ENCODE measurements at places on chromosomes 5 and 9.

- no peak for DNase-seq
Observed at GRCh38 chr9:131020388-131020787, 11.4 kb downstream of the LAMC3 start.

- no peak for DNase-seq
Observed at GRCh38 chr9:17135295-17136160, 688 bp downstream of the CNTLN start.

GRCh38 chr5:124878583-124879342, 132.3 kb upstream of the ZNF608 start:
- no peak for DNase-seq

- DNase-seq = no peak
Observed at GRCh38 chr5:110366716-110367115, 359.8 kb downstream of the TMEM232 start.

DNA sequence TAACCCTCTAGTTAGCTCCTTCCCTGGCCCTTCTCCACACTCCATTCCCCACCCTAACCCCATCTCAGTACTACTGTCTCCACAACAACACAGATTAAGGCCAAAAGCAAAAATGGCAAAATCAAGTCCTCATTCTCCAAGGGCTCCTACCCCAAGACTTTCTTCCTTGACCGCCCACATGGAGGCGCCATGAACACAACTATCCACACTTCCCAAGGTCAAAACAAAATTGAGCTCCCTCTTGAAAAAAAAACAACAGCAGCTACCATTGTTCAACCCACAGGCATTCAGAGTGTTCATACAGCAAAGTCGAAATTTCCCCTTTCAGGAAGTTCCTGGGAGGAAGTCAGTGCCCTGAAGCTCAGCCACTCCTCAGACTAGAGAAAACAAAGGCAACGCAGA, 54.4 kb downstream of the GNAQ start:
- peak; percentile 35 for DNase-seq

GRCh38 chr5:168317521-168318147, 26.2 kb downstream of the WWC1 start:
- no peak for DNase-seq

- DNase-seq = no peak
Observed at GRCh38 chr9:133065070-133065388, 3.2 kb downstream of the CEL start.

DNA sequence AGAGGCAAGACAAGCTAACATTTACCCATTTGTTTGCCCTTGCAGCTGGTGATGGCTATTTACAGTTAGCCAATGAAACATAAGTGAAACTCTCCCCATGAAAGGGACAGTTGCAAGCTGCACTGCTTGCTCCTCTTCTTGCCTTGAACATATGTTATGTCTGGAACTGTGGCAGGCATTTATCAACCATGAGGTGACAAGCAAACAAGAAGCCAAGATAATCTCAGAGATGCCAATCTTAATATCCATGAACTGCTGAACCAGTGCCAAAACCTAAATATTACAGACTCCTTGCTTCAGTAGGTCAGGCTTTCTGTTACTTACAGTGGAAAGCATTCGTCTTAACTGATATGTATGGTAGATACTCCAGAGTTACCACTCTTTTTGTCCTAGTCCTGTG, 133.4 kb downstream of the ACTBL2 start:
- no peak for DNase-seq

DNA sequence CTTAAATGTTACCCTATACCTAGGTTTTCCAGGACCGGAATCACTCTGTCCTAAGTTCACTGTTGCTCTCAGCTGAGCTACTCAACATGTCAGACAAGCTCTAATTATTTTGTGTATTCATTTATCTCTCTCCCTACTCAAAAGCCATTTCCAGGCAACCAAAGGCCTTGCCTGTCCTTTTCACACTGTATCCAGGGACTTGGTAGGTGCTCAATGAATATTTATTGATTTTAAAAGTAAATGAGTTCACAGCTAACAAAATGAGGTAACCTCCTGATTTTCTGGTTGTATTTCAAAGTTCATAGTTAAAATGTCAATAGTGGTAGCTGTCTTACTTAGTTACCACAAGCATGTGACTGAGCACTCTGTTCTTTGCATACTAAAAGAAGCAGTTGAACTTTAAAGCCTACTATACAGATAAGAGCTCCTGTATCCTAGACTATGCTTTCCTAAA, 522.2 kb downstream of the ACTL7B start:
- no peak for DNase-seq

GRCh38 chr9:86519066-86519615, 164.9 kb upstream of the TUT7 start:
- DNase-seq = no peak

DNA sequence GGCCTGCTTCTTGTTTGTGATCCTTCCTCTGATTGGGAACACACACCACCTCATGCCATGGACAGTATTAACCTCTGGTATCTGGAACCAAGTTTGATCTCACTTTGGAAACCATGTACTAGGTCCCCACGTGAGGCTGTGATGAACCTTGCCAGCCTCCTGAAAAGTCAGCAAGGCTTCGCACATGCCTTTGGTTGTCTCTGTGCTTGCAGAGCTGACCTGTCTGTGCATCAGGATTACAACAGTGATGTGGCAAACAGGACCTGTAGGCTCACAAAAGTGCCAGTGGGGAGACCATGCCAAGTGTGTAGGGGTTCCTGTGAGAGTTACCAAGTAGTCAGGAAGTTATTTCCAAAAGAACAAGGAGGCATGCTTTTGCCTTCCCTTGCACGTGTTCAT, 1.4 kb downstream of the ACO1 start:
- no peak for DNase-seq

DNA sequence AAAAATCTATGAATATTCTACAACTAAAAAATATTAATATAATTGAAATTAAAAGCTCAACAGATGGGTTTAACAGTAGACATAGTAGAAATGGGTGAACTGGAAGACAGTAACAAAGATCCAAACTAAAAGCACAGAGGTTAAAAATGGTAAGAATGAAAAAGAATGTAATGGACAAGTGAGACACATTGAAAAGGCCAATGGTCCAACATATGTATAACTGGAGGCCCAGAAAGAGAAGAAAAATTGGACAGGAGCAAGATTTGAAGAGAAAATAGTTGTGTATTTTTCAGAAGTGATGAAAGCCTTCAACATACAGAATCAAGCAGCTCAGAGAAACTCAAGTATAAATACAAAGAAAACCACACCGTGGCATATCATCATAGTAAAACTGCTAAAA, 58.6 kb downstream of the PCDHGC5 start:
- DNase-seq = no peak

- no peak for DNase-seq
Observed at GRCh38 chr9:137630126-137630525, 11.3 kb downstream of the EHMT1 start.

DNA sequence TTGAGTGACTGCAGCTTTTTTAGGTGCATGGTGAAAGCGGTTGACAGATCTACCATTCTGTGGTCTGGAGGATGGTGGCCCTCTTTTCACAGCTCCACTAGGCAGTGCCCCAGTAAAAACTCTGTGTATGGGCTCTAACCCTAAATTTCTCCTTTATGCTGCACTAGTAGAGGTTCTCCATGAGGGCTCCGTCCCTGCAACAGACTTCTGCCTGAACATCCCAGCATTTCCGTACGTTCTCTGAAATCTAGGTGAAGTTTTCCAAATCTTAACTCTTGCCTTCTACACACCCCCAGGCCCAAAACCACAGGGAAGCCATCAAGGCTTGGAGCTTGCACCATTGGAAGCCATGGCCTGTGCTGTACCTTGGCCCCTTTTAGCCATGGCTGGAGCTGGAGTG, 1898.1 kb upstream of the NUDT12 start:
- DNase-seq = no peak

DNA sequence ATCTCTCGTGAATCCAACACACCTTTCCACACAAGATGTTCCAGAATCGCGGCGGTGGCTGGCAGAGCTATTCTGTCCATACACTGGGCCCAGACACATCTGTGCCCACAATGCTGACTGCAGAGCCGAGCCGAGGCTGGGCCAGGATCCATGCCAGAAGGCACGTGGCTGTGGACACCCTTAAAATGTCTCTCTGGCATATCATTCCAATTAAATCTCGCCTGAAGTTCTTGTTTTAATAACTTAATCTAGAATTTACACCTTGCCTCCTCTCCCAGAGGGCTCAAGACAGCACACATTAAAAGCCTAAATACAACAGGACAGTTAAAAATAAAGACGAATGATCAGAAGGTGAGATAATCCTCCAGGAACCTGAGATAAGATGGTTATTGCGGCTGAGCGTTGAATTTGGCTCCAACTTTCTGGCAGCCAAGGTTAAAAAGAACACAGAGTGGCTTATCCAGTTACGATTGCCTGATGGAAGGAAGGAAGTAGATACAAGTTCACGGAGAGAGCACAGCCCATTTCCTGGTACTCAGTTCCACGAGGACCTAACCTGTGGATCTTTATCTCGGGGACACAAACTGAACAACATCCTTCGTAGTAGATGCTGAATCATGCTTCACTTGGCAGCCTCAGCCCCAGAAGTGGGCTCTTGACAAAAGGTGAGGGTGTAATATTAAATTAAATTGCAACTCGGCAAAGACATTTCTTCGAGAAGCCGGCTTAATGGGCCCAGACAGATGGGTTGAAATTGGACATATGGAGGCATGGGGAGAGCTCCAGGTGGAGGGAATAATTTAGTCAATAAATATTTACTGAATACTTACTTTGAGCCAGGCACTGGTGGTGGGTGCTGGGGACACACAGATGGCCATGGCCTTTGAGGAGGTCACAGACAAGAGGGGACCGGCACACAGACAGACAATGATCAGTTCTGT, 86.0 kb upstream of the TBC1D2 start:
- no peak for DNase-seq

DNA sequence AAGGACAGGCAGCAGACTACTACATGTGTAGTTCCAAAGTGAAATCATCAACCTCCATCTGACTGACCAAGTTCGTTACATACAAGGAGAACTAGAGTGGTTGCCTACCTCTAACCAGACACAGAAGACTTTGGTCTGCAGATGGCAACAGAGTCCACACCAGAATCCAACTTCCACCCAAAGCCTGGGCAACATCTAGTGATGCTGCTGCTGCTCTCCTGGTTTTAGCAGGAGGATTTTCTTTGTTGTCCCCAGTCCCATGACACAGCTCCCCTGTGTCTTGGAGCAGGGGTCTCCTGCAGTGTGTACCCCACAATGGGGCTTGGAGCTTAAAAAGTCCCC, 46.4 kb upstream of the APC start:
- no peak for DNase-seq

DNA sequence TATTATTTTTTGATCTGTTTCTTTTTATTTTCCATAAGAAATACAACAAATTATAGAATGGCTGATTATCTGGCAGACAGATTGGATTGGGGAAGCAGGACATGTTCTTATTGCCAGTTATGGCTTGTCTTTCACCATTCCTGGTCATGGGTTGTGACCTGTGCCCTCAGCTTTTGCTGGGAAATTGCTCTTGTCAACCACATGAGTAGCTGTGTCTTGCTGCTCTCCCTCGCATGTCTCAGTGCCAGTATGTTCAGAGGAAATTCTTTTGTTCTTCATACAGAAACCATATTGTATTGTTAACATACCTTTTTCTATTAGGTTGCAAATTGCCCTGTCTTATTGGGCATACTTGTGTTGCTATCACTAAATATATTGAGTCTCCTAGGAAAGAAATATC, 344.1 kb downstream of the OSTF1 start:
- no peak for DNase-seq

DNA sequence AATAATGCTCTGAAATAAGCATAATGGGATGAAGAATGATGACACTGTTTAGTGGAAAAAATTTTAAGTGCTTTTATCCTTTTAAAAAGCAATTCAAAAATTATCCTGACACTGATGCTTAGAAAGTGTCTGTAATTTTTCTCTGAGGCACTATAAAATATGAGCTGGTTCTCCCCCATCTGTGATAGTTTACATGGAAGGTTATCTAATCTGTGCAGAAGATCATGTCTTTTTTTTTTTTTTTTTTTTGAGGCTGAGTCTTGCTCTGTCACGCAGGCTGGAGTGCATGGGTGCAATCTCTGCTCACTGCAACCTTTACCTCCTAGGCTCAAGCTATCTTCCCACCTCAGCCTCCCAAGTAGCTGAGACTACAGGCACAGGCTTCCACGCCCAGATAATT, 15.2 kb upstream of the TAF11L2 start:
- no peak for DNase-seq

DNA sequence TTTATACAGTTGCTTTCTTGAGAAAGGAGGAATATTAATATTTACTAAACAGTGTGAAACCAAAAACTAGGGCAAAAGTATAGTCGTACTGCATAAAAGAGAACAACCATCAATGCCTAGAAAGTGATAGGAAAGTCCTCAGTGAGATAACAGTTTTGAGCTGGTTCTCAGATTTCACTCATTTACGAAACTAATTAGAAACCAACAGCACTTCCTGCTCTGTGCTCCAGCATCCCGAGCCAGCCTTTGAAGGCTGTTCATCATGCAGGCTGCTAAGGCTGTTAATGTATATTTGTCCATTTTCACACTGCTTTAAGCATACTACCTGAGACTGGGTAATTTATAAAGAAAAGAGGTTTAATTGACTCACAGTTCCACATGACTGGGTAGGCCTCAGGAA, 2039.9 kb downstream of the EFNA5 start:
- no peak for DNase-seq

- no peak for DNase-seq
Observed at GRCh38 chr9:105678781-105679180, 15.6 kb upstream of the TMEM38B start.

GRCh38 chr5:145848854-145849253, 13.7 kb upstream of the PRELID2 start:
- no peak for DNase-seq

DNA sequence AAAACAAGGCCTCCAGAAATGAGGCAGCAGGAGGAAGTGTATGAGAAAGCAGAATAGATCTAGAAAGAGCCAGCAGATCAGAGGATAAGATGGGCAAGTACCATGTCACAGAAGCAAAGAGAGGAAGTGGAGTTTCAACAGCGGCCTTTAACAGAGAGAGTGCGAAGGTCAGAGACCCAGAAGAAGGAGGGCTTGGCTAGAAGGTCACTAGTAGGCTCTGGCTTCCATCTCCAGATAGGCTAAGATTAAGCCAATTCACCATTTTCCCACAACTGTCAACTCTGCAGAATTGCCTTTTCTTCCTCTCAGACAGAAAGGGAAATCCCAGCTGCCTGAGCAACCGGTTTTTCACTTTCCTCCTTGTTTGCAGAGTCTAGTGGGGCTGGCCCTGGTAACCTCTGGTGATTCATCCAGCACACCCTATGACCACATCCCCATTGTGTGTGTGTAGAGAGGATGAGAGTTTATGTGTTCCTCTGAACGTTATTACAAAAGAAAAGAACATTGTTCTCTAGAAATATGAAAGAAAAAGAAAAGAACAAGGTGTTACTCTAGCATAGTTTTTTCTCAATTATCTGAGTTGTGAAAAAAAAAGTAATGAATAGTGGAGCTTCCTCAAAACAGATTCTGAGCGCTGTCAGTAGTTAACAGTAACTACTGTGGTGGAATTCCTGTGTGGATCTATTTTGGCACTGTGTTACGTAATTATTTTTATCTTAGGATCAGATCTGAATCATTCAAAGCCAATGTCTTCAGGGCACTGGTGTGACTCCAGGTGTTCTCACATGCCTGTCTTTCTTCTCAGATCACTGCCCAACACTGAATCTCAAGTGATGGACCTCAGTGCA, 220.4 kb downstream of the ARRDC3 start:
- DNase-seq = peak; percentile 31

Data from central memory CD4-positive, alpha-beta T cell (primary cell).